ENCODE measurements at places on chromosomes 6 and 20.

DNA sequence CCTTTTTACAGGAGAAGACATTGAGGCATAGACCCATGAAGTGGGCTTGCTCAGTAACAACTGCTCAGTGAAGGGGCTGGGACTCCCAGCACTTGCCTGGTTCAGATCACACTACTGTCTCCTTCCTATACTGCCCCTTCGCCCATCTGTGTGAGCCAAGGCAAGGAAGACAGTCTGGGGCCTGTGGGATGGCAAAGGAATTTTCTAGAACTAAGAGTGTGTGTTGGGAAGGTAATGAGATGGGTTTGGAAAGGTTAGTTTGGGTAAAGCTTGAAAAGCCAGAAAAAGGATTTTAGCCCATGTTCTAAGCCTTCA, 213.3 kb upstream of the AGPAT4 start:
- no peak for DNase-seq

DNA sequence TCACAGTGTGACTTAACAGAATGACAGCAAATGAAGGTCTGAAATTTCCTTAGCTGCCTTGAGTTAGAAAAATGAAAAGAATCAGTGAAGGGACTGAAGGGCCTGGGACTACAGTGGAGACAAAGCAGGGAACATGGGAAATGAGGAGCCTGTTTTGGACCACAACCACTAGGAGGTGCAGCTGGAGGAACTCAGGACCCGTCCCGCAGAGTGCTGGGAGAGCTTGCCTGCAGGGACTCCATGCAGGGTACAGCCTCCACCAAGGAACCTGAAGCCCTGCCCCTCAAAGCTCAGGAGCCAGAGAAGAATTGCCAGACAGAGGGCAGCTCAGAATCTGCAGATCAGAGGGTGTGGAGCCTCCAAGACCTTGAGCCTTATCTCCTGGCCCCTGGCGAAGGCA, 50.7 kb downstream of the LRFN2 start:
- DNase-seq: no peak

GRCh38 chr20:58586565-58587093, 64.5 kb upstream of the STX16 start:
- no peak for DNase-seq

GRCh38 chr6:33192671-33193602, 670 bp upstream of the COL11A2 start:
- DNase-seq: no peak

- no peak for DNase-seq
These were observed 514.3 kb upstream of the ID4 start for GRCh38 chr6:19322691-19323485.

- DNase-seq: no peak
These were observed 11.1 kb downstream of the CDH4 start for GRCh38 chr20:61263084-61263695.

GRCh38 chr6:36852481-36853147, 13.4 kb upstream of the CPNE5 start:
- no peak for DNase-seq

DNA sequence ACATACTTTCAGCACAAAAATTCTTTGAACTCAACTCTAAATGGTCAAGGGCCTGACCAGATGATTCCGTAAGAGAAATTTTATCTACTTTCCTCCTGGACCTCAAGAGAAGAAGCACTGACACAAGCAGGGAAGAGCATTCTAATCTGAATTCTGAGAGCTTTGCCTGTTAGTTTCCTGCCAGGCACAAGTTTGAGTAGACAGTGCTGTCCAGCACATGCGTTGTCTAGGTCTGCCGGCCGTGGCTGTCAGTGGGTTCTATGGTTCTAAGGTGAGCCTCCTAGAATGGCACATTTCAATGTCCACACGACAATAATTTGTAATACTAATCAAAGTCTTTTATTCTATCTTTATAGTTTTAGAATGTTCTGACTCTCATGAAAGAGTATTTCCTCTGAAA, 91.9 kb downstream of the RFPL4B start:
- no peak for DNase-seq

DNA sequence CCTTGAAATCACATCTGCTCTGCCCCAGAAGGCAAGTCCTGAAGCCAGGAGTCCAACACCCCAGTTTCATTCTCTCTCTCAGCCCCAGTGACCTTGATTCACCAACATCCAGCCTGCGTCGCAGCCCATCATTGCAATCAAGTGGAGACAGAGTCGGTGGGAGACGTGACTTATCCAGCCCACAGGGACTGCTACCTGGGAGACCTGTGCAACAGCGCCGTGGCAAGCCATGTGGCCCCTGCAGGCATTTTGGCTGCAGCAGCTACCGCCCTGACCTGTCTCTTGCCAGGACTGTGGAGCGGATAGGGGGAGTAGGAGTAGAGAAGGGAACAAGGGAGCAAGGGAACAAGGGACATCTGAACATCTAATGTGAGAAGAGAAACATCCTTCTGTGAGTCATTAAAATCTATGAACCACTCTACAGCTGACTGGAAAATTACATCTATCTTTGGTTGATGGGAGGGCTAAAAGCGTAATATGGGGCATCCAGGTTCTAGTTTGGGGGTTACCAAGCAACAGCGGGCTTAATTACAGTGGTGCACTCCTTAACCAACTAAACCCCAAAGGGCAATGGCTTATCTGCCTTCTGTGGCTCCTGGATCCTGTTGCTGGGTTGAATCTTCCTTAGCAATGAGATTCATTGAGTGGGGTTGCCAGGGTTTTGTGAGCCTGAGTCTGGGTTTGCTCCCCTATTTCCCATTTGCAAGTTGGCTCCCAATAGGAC, 2.5 kb downstream of the LY6G6D start:
- no peak for DNase-seq

DNA sequence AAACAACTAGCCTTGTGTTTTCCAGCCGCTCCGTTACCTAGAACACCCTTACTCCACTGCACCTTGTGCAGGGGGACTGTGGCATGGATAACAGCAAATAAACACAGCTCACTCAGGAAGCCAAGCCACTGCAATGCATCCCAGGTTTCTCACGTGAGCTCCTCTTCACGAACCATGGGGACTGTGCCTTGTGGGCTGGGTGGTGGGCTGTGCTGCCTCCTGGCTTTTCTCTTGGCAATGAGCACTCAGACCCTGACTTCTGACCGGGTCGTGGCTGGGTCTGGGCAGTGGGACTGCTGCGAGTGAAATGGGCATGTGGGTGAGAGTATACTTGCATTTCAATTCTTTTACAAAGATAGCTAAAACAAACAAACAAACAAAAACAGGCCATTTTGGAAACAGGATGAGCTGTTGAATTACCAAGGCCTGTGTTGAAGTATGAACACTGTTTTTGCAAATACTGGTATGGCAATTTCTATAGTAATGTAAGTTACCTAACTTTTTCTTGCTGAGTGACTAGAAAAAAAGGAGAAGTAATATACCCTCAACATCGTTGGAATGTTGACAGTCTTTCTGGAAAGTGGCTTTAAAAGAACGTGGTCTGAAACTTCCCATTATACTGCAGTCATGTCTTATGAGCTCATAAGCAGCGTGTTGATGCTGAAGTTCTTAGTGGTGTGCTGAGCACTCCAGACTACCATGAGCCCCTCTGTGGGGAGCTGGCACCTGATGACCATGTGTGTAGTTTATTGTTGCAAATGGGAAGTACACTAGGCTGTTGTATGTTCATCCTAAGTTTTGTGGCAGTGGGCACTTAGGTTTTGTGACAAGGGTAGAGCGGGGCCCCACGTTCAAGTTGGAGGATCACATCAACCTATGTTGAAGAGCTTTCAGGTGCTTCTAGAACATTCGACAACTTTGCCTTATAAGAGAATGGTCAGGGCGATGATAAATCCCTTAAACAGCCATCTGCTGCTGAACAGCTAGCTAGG, 120.4 kb downstream of the ARMC2 start:
- DNase-seq: no peak

DNA sequence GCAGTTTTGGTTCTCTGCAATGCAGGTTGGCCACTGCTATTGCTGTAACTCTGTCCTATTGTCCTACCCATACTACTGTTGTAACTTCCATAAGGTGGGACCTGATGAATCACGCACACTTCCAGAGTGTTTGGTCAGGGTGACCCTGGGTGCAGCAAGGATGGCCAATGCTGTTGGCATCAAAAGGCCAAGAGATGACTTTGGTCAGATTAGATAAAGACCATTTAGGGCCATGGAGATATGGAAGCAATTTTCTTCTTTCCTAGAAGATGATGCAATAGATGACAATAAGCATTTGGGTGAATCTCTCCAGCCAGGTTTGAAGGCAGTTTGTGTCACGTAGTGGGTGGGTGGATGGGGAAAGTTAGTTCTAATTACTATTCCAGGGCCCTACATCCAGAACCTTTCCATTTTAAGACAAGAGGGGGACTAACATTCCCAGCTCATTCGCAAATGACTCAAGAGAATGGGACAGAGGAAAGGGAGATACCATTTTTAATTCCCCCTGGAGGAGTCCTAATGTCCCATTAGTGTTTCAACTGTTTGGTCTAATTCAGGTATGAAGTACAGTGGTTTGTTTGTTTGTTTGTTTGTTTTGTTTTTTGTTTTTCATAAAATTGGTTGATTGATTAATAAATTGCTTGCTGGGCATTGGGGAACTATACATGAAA, 35.6 kb downstream of the KLHL31 start:
- DNase-seq: no peak

DNA sequence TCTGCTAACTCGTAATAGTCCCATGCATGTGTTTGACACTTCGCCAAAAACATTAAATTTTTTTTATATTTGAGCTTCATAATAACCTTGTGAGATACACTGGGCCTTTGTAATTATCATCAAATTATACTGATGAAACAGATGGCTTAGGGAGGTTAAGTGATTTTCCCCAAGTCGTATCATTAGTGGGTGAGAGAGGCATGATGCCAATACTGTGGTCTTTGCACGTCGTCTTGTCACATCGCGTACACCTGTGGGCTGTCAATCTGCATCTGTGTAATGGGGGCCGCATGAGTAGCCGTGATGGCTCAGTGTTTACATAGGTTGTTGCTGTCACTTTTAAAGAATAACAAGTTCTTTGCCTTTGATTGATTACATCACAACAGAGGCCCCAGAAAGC, 1.7 kb downstream of the PRL start:
- DNase-seq: no peak

GRCh38 chr6:20709451-20709850, 175.2 kb downstream of the CDKAL1 start:
- no peak for DNase-seq

- no peak for DNase-seq
These were observed 36.3 kb upstream of the SPDEF start for GRCh38 chr6:34592208-34592952.

DNA sequence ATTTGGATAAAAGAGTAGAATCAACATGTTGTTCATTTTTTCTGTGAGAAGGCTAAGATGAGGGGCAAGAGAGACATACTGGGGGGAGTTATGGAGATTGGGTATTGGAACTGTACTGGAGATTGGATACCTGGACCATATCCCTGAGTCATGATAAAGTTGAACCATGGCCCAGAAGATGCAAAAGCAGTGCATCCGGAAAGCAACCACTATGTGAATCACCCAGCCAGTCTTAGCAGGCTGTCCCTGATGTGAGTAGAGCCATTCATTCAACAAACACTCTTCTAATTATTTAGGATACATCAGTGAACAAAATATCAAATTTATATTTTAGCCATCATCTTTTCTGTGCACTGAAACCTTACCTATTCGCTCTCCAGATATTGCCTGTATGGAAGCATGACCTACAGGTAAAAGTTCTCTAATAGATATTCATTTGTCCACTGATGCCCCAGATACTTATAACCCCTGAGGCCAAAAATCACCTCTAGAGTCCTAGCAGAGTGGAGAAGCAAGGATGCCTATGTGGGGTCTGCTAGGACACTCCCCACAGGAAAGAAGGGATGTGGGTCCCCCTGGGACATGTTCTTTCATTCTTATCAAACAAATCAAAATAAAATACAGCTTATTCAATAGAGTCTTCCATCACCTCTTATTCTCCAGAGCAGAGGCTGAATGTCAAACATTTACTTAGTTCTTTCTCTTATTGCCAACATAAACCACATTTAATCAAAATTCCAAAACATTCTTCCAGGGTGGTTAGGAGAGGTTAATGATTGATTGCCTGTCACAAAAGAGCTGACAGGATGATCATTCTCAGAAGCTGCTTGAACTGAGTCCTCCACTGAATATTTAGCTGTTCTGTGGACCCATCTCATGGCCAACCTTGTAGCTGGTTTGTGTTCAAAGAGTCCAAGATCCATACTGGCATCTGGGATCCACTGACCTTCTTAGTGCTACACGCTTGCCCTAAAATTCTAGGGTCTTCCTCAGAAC, 37.0 kb upstream of the PKHD1 start:
- no peak for DNase-seq

- no peak for DNase-seq
These were observed 15.2 kb upstream of the SIRT5 start for GRCh38 chr6:13559251-13559650.

DNA sequence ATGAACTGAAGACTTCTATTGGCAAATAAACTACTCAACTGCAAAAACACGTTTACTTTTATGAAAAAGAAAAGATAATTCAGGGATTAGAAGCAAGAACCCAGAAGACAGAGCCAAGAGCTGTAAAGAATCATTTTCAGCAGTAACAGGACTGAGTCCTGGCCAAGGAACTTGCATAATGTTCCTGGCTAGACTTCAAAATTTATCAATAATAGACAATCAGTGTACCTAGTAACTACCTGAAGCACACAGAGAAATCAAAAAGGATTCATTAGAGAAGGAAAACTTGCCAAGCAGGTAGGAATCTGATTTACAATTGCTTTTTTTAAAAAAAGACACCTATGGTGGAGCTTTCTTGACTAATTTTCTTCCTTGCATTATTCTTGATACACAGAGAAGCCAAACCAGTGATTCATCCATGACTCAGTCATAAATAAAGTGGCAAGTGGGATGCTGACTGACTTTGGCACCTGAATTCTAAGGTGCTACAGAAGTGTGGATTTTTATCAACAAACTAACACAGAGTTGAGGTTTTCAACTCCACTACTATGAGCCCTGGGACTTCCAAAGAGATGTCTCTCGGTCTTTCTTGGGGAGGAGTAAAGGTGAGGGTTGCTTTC, 281.3 kb downstream of the BMP7 start:
- DNase-seq: no peak

DNA sequence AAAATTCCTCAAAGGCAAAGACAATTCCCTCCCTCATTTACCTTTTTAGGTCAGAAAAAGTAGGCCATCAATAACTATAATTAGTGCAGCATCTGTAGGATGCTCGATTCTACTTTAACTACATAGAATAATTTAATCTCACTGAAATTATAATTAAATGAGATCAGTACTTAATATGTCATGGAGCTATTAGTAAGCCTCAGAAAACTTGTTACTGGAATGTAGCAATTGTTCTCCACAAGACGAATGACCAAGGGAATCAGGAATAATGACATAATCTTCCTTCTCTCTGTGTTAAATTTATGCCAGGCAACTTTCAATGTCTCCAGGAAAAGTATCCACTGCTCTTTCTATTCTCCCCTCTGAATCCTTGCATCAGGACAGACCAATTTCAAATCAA, 34.1 kb downstream of the SESN1 start:
- DNase-seq: no peak
